ENCODE measurements at places on chromosomes 1 and 21.
A peak's percentile ranks its signal among the peaks of the same experiment; 100 is the strongest.

- DNase-seq, result no peak
Measured at GRCh38 chr1:183756326-183756725, 48.6 kb upstream of the RGL1 start.

GRCh38 chr1:79293611-79294010 lies 287.1 kb upstream of the ADGRL4 start:
- DNase-seq, result no peak

DNA sequence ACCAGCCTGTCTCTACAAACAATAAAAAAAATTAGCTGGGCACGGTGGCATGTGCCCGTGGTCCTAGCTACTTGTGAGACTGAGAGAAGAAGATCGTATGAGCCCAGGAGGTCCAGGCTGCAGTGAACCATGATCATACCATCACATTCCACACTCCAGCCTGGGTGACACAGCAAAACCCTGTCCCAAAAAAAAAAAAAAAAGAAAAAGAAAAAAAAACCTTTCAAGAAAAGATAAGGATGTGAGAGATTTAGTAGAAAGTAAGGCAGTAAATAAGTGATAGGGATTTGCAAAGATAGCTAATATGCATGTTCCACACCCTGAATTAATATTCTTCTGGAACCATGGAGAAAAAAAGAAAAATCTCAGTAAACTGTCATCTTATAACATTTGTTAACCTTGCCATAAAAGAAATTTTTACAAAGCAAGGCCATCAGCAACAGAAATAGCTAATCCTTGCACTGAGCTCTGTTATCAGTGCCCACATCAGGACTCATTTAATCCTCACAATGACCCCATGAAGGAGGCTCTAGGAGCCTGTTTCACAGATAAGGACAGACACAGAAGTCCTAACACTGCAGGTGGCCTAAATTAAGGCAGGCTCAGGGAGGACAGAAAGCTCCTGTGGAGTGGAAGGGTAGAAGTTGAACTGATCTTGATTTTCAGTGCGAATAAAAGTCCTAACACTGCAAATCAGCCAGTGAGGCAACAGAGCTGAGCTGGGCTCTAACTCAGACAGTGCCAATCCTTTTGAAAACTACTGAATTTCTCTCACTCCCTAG lies 7.6 kb downstream of the GNB1 start:
- DNase-seq, result no peak

DNA sequence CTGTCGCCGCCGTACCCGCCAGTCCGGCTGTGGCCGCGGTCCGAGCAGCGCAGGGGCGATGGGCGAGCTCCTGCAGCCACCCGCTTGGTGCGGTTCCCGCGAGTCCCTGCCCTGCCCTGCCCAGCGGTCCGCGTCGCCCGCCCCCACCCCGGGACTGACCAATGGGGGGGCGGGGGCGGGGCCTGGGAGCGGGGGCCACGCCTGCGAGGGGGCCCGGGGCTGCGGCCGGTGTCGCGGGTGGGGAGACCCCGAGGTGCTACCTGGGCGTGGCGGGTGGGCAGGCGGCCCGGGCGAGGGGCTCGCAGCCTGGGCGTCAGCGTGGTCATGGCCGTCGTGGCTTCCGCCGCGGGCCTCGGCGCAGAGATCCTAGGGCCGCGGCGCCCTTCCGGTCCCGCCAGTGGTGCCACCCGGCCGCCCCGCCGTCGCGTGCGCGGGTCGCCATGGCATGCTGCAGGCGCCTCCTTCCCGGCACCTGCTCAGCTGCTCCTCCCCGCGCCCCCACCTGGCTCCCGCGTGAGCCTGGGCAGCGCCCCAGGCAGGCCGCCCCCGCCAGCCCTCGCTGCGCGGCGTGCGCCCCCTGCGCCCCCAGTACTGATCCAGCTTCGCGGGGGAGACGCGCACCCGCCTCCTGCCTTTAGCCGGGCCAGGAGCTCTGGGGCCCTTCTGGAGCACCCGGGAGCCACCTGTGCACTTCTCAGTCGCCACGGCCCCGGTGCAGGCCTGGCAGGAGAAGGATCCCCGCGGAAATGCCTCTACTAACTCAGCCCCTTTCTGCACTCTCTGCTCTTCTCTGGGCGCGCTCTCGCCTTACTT lies at the start of gene BMP8B:
BMP8B (minus strand) TSS at position 108 of the 813 bp plus-strand sequence. CDS start 380 bp downstream, outside the sequence.
- peak; percentile 45 for DNase-seq

Measured in activated CD4-positive, alpha-beta T cell treated with anti-CD3 and anti-CD28 coated beads, Interleukin-2, amount 50 U/mL, for 48 hours (primary cell).